ENCODE measurements at places on chromosomes 4 and X.

- DNase-seq: no peak
These were observed 47.9 kb upstream of the UNC5C start for GRCh38 chr4:95596676-95597075.

GRCh38 chr4:145042601-145043285 lies 55.3 kb downstream of the ANAPC10 start:
- no peak for DNase-seq

DNA sequence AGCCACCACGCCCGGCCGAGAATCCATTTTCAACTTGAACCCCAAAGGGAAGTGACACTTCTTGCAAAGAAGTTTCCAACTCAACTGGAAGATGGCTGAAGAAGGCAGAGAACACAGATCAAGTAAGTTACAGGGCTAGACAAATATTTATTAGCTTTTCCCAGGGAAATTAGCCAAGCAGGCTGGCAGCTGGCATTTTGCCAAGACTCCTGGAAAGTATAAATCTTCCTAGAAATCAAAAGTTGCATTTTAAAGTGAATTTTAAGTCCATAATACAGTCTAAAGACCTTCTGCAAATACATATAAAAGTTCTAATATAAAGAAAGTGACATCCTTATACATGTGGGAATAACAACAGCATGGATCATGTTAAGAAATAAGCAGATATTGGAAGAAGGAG lies 3.4 kb upstream of the MRPL1 start:
- no peak for DNase-seq

DNA sequence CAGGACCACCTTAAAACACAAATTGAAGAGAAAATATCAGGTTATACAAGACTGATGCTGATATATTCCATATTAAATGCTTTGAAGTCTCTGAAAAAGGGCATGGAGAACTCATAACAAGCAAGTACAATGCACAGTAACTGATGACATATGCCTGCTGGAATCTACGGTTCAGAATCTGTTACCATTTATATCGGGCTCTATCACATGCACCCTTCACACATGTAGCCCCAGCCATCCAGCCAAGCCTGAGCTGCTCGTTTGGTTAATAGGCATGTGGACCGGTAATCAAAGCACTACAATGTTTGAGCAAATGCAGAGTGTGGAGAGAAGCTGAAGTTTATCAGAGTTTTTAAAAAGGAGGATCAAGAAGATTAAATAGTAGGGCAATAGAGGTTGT lies 11.8 kb downstream of the COMMD8 start:
- peak; percentile 25 for DNase-seq

DNA sequence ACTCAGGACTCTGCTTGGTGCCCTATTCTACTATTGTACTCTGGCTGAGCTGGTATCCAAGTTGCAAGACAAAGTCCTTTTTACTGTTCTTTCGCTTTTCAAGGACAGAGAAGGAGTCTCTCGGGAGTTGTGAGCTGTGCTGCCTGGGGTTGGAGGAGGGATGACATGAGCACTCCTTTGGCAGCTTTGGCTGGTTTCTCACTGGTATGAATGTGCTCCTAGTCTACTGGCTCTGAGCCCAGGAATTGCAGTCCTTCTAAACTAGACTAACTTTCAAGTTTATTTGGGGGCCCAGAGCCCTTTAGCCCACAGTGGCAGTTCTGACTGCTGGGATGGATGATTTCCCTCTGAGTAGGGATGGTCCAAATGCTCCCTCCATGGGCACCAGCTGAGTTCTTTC lies 997.1 kb downstream of the RAB28 start:
- DNase-seq: no peak

DNA sequence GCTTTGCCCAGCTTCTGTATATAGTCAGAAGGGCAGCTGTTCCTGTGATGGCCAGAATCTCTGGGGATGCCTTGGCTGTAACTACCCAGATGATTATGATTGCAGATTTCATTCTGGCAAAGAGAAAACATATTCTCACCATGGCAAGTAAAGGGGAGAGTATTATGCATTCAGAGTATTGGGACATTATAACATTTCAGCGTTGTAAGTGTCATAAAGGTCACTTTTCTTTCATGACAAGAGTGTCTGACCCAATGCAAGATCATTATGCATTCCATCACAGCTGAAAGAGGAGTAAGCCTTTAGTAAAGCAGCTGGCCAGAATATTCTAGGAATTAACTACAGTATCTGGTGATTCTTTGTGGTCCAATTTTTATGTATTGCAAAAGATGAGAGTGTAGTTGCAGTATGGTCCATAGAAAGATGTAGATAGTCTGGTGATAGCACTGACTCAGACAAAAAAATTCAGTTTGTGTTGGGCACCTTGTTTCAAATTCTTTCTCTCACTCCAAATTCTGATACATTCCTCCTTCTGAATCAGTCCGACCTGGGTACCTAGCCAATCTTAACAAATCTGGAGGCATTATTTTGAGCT lies 2366.3 kb downstream of the PCDH7 start:
- peak; percentile 43 for DNase-seq

- no peak for DNase-seq
These were observed 48.1 kb upstream of the BCOR start for GRCh38 chrX:40145923-40146261.

GRCh38 chr4:148359769-148360168 lies 82.4 kb downstream of the NR3C2 start:
- no peak for DNase-seq

GRCh38 chr4:93384241-93384640 lies 444.3 kb upstream of the ATOH1 start:
- DNase-seq: no peak

GRCh38 chrX:3252744-3253143 lies 93.7 kb downstream of the MXRA5 start:
- DNase-seq: no peak

DNA sequence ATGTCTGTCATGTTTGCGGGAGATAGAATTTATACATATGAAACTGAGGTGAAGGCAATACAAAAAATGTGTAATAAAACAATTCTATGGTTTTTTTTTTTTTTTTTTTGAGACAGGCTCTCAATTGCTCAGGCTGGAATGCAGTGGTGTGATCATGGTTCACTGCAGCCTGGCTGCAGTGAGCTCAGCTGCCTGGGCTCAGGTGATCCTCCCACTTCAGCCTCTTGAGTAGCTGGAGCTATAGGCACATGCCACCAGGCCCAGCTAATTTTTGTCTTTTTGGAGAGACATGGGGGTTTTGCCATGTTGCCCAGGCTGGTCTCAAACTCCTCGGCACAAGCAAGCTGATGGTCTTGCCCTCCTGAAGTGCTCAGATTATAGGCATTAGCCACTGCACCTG lies 10.1 kb downstream of the RADX start:
- DNase-seq: no peak

- DNase-seq: no peak
These were observed 1254.8 kb upstream of the ADGRL3 start for GRCh38 chr4:59945277-59945676.

- no peak for DNase-seq
These were observed 9.6 kb upstream of the KLF8 start for GRCh38 chrX:56222473-56223000.

- DNase-seq: no peak
These were observed 1043.8 kb downstream of the ADGRL3 start for GRCh38 chr4:62243895-62244294.
